ENCODE measurements at places on chromosomes 3 and 15.

- no peak for DNase-seq
These were observed 15.3 kb downstream of the FAM3D start for GRCh38 chr3:58651276-58651675.

- DNase-seq, result no peak
These were observed 762.4 kb upstream of the DPPA4 start for GRCh38 chr3:110099711-110100110.

DNA sequence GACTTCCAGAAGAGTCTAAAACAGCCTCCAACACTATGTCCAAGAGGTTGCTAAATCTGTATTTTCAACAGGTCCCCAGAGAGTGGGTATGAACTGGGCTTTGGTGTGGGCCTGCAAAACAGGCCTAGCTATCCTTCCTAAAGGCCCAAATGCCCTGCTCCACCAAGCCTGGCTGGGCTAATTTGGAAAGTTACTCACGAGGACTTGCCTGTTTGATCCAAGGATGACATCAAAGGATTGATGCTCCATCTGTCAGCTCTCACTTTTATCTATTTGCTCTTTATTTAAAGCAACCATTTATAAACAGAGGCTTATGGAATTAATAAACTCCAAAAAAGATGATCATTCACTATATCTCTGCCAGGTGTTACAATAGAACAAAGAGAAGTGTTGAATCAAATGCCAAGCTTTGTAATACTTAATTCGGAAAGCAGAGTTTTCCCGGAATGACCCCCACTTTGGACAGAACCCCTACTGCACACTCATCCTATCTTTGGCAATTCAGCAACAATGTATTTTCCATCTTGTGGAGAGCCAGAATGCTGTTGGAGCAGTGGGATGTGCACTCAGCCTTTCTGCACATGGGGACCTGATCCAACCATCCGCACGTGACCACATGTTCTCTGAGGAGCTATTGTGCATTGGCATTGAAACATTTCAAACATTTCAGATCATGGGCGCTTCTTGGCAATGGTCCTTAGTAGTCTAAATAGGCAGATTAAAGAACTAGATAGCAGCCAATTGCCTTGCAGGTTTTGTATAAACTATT is 163.3 kb upstream of the THBS1 start:
- no peak for DNase-seq

DNA sequence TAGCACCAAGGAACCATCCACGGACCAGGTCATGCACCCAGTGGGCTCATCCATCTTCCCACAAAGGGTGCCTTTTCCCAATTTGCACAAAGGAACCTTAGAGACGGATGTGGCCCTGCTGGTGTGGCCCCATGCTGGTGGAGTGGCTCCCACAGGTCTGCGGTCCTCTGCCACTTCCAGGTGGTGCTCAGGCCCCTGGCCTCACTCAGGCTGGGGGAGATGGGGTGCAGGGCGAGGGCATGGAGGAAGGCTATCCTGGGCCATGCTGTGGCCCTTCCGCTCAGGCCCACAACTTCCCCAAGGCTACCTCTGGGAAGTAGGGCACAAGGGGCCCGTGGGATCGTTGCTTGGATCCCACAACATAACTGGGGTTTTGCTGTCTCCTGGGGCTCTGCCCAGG is 5.2 kb upstream of the SYNM start:
- no peak for DNase-seq

DNA sequence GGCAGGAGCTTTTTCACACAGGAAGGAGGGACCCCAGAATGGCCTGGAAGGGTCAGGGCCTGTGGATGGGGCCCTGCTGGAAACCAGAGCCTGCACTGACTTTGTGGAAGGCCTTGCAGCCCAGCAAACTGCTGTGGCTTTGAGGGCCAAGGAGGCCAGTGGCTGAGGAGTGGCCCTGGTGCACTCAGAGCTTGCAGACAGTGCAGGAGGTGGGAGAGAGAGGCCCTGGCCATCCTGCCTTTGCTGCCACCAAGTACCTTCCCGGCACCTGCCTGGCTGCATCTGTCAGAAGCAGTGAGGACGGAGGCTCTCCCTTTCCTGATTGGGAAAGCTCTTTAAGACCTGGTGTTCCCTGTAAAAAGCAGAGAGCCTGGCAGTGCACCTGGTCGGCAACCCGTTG is 6.4 kb downstream of the PSTPIP1 start:
- DNase-seq, result no peak

- DNase-seq, result no peak
These were observed 491 bp upstream of the SENP7 start for GRCh38 chr3:101513419-101513986.

GRCh38 chr15:94075349-94075748 is 156.0 kb upstream of the MCTP2 start:
- no peak for DNase-seq

DNA sequence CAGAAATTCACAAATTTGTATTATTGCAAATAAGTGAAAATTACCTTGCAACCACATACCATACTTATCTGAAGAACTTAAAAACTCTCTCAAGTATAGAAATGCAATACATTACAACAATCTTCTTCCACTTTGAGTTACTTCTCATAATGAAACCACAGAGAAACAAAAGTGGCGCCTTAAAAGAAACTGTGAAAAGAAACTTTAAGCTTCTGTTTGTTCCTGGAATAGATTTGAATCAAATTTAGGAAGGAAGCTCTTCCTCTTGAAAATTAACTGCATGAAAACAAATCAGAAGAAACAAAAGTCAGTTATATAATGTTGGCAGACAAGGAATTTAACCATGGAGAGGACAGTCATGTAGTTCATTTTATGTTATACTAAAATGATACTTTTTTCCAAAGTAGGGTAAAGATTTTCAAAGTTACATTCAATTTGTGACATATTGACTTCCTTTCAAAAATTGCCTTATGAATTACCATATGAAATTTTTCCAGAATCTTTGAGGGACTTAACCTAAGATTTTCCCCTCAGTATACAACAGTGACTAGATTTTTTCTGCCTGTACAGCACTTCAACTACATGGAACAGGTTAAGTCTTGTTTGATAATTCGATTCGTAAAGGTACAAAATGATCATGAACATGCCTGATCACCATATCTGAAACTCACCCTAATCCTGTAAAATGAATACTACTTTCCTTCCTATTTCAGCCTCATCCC is 57.6 kb upstream of the TNFSF10 start:
- no peak for DNase-seq

- DNase-seq, result no peak
These were observed 728.6 kb downstream of the ROBO1 start for GRCh38 chr3:79039192-79039591.

DNA sequence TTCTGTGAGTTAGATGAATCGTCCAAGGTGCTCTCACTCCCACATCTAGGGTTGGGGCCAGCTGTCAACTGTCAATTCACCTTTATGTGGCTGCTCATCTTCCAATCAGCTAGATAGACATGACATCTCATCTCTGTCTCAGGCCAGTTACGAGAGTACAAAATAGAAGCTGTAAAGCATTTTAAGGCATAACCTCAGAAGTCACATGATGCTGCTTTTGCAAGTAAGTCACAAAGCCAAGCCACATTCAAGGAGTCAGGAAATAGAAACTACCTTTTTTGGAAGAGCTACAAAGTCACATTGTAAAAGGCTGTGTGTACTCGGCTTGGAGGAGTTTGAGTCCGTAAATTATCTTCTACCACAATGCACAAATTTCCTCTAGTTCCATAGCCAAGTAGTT is 5.1 kb upstream of the CCR1 start:
- no peak for DNase-seq

- no peak for DNase-seq
These were observed 14.5 kb downstream of the CSRNP1 start for GRCh38 chr3:39138804-39139415.

DNA sequence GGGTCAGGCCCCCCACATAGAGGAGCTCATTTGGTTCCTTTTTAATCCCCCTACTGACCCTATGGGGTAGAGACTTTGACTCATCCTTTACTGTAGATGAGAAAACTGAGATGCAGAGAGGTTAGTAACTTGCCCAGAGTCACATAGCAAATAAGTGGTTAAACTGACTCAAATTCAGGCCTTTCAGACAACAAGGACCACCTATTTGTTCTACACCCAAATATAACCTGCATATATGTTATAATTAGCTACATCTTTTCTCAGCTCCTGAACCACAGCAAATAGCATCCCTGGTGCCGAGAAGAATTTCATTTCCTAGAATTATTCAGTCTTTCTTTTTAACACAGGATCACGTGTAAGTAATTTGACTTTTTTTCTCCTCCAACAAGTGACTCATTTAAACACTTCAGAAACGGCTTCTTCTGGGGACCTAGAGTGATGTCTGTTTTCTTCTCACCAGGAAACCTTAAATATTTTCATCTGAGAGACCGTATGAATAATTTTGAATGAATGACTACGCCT is 57.4 kb downstream of the MGLL start:
- no peak for DNase-seq
